ENCODE measurements at places on chromosomes 6 and 20.

GRCh38 chr20:19026121-19026878, 186.1 kb upstream of the SLC24A3 start:
- DNase-seq, result no peak

GRCh38 chr6:161044335-161044734, 52.8 kb downstream of the MAP3K4 start:
- no peak for DNase-seq

- DNase-seq, result no peak
Observed at GRCh38 chr6:150134280-150134920, 8.4 kb upstream of the PPP1R14C start.

GRCh38 chr20:47282864-47283263, 73.6 kb downstream of the ZMYND8 start:
- DNase-seq, result no peak

DNA sequence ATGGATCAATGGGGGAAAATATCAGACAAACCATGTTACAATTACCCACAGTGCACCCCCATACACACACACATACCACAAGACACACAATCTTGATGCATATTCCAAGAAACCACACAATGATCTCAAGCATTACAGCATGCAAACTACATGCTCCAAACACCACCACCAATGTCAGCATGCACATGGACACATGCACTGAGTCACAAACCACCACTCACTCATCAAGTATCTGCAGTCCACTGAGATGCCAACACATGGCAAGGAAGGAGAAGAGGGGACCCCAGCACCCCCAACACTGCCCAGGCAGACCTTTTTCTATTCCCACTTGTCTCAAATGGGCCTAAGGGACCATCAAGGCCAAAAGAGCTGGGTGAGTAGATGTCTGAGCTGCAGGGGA, 91.6 kb downstream of the PREX1 start:
- no peak for DNase-seq

DNA sequence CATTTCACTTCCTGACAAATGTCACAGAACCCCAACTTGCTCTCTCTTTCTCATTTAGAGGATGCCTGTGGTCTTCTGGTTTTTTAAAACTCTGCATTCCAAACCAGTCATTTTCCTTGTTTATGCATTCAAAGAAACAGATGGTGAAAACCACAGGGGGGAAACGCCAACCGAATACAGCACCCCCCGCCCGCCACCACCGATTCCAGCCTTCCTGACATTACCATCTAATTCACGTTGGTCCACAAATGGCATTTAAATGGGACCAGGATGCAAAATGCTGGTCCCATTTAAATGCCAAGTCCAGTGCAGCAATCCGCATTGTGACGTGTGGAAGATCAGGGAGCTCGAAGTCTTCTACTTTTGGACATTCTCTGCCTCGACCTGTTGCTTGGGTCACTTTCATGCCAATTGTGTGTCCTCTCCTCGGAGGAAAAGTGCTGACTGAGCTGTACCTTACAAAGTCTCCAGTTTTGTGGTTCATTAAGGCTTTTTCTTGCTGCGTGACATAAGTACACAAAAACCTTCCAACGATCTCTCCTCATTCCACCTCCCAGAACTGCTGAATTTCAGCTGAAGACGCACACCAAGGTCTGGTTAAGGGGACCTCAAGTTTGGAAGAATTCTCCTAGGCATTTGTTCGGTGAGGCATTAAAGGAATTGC, 35.8 kb downstream of the NEDD9 start:
- DNase-seq, result no peak

DNA sequence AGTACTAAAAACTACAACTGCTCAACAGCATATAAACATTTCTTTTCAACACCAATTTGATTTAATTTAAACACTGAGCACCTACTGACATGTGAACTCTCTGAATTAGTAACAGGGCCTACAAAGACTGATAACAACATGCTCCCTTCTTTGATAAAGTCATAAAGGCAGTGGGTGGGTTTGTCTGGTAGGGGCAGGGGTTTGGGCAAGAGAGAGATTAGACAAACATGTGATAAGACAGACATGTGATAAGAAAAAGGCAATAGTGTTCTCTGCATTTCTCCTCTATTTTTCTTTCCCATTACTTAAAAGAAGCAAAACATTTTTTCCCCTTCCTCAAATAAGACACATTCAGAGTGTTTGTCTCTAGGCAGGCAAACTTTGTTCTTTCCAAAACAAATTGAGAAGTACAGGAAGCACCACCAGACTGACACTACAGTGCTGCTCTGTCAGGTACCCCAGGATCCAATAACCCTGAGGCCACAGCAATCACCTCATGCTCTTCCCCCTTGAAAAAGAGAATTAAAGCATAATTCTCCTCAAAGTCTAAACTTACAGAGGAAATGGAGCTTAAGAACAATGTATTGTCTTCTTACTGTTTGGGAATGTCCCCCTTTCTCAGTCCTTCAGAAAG, 11.9 kb downstream of the C6orf52 start:
- DNase-seq, result no peak

- no peak for DNase-seq
Observed at GRCh38 chr20:13855613-13856012, 70.8 kb downstream of the NDUFAF5 start.

- no peak for DNase-seq
Observed at GRCh38 chr6:93568169-93568568, 148.8 kb upstream of the EPHA7 start.

DNA sequence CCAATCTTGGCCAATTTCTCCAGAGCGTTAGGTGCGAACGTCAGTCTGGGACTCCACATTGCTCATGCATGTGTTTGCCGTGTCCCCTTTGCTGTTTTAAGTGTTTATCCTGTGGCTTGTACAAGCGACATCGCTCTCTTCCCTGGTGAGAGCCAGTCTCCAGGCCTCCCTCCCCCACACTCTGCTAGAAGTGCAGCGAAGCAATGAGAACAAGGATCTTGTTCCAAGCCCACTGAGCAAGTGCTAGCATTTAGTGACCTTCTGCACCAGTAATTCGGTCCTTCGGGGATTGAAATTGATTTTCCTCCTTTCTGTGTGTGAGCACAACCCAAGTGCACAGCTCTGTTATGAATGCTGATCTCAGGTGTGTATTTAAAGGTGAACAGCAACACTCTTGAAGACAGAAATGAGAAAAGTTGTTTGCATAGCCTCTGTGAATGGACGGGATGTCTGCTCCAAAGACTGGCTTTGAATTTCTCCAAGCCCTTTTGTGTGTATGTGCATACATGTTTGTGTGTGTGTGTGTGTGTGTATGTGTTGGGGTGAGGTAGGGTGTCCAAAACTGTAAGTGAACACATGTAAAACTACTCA, 29.0 kb downstream of the CD83 start:
- no peak for DNase-seq

DNA sequence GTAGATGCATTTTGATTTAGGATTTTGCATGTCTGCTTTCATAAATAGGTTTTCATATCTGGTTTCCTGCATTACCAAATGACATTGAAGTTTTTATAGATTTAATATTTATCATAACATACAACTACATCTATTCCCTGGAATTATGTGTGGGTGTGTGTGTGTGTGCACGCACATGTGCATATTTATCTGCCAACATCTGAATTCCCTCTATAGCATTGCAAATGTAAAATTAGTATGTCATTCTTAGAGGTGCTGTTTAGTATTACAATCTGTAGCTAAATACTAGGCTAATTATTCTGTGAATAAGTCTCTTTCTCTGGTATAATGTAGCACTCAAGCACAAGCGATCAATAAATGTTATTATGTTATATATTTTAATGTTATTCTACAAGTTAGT, 477.9 kb upstream of the FLRT3 start:
- DNase-seq, result no peak

DNA sequence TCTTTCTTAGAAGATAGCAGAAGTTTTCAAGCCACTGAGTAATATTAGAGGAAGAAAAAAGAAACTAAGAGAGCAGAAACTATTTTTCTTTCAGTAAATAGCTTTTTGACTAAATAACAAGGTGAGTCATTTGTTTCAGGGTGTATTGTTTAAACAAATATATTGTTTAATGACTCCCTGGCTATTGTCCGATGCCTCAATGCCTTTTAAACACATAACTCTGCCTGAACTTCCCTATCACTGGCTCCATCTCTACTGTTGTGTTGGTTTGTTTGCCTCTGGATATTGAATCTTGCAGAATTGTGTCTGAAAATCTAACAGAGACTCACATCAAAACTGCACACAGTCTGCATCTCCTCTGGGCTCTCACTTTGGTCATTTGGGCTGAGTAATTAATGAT, 19.6 kb upstream of the CLIC5 start:
- no peak for DNase-seq

DNA sequence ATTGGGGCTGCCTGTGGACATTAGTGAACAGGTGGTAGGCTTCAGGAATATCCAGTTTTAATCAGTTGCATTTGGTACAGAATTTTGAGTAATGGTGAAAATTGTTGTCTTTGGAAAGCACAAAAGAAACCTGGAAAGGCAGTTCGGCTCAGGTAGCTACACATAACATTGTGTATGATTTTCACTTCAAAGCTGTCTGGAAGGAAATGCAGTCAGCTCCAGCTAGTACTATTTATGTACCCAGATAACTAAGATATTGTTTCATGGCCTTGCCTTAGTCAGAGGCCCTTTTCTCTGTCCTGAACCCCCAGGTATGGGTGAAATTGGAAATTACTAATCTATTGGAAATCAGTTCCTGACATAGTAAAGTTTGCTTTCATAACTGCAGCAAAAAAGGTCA, 195.6 kb upstream of the UST start:
- no peak for DNase-seq

GRCh38 chr6:95410168-95410567, 167.2 kb upstream of the MANEA start:
- no peak for DNase-seq

DNA sequence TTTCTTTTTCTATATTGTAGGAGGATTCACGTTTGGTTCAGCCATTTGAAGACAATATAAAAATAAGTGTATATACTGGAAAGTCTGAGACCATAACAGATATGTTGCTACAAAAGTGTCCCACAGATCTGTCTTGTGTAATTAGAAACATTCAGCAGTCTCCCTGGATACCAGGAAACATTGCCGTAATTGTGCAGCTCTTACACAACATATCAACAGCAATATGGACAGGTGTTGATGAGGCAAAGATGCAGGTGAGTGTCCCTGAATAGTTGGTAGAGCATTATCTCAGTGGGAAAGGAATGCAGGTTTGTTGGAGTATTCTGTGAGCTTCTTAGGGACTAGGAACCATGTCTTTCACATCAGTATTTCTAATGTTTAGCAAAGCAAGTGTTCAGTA, 18.3 kb upstream of the ADGRF4 start:
- DNase-seq, result no peak

- no peak for DNase-seq
Observed at GRCh38 chr6:108687921-108688320, 127.2 kb downstream of the FOXO3 start.

GRCh38 chr6:42471142-42471541, 19.4 kb upstream of the TRERF1 start:
- no peak for DNase-seq

DNA sequence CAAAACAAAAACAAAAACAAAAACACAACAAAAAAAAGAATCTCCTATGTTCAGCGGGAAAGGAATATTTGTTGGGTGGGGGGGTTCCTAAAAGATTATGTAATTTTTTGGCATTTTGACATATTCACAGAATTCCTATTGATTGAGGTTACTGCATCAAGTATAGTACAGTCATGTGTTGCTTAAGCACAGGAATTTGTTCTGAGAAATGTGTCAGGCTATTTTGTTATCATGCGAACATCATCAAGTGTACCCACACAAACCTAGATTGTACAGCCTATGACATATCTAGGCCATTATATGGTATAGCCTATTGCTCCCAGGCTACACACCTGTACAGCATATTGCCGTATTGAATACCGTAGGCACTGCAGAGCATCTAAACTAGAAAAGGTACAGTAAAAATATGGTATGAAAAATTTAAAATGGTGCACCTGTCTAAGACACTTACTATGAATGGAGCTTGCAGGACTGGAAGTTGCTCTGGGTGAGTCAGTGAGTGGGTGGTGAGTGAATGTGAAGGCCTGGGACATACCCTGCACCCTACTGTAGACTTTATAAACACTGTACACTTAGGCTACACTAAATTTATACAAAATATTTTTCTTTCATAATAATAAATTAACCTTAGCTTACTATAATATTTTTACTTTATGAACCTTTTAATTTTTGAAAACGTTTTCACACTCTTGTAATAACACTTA, 110.6 kb downstream of the CDKAL1 start:
- DNase-seq, result no peak

- no peak for DNase-seq
Observed at GRCh38 chr20:10680571-10680970, 6.8 kb upstream of the JAG1 start.

DNA sequence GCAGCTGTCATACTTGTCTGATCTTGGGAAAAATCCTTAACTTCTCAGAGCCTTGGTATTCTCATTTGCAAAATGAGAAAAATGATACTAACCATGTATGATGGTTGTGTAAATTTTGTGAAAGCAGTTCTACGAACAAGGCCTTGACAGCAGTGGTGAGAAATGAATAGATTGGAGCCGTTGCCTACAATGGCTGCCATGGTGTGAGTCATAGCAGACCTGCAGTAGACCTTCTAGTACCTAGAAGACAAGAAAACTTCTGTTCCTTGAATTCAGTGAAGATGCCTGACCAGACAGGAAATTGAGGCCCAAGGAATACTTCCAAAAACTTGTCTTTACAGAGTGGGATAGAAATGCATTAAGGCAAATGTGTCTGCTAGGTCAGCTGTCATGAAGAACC, 338.9 kb downstream of the QKI start:
- no peak for DNase-seq

- DNase-seq, result no peak
Observed at GRCh38 chr20:59152559-59153354, 10.9 kb upstream of the ZNF831 start.

DNA sequence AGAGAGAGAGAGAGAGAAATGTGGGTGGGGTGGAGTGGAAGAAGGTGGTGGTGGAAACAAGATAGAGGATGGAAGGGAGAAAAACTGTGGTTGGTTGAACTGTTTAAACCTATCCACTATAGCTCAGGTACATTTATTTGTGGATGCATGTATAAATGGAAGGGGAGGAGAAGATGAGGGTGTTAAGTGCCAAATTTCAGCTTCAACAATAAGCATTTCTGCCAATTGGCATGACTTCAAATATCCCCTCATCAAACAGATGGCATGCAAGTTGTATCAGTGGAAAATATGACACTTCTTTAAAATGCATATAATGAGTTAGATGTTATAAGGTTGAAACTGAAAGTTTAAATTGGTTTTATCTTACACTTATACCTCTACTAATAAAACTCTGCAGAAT, 216.1 kb downstream of the LMBRD1 start:
- no peak for DNase-seq

- no peak for DNase-seq
Observed at GRCh38 chr20:50554694-50555579, 44.8 kb downstream of the PTPN1 start.

All from activated T-helper 9 cell treated with anti-CD3 and anti-CD28 coated beads, Interleukin-2, amount 50 U/mL, for 16 hours (primary cell).